ENCODE measurements at places on chromosomes 5 and 9.

DNA sequence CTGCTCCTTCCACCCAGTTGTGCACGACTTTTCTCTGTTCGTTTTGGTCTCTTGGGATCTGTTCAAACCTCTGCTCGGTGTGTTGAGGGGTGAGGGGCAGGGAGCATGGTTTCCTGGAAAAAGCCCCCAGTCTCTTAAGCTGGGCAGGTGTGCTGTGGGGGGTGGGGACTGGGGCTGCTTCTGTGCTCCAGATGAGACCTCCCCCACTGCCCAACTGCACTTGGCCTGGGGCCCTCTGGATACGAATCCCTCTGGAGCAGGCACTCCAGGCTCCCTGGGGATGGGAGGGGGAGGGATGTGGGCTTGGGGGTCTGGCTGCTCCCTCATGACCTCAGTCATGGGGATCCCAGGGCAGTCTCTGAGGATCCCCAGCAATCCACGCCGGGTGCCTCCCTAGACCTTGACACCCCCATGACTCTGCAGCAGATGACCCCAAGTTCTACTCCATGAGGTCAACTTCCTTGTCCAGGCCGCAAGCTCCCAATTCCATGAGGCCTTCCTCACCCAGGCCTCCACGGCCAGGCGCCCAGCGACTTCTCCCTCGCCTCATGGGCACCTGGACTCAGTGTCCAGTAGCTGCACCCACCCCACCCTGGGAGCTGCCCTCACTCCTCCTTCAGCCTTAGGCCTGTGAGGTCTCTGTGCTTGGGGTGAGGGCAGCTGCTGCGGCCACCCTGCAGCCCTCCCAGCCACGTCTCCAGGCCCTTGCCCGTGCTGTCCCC, 5.9 kb upstream of the AHRR start:
- DNase-seq: no peak

DNA sequence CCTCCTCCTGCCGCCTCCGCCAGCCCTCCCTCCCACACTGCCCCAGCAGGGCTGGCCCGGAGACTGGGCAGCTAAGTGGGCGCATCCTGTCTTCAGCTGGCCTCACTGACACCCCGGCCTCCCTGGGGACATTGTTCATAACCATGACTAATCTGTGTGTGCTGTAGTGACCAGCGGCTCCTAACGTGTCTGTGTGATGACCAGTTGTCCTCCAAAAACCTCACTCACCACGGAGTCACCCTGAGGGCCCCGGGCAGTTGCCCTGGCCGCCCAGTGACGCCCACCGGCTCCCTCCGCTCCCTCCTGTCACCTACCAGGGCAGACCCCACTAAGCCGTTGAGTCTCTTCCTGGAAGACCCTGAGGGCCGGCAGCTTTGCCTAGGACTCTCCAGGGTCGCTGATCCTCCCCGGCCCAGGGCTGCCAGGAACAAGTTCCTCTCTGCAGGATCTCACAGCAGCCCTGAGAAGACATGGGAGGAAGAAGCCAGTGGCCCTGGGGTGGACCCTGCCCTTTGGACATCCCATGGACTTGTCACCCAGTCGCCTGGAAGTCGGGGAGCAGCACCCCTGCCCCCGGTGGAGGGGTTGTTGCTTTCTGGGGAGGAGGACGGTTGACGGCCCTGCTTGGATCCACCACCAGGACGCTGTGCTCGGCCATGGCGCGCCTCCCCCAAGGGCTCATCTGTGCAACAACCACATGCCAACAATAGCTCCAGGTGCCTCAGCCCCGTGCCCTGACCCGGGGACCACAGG, 110.2 kb upstream of the LMX1B start:
- DNase-seq: no peak

GRCh38 chr9:123375469-123376132, 19.6 kb downstream of the CRB2 start:
- DNase-seq: no peak

- DNase-seq: no peak
Measured at GRCh38 chr9:132167192-132167591, 5.3 kb downstream of the NTNG2 start.

DNA sequence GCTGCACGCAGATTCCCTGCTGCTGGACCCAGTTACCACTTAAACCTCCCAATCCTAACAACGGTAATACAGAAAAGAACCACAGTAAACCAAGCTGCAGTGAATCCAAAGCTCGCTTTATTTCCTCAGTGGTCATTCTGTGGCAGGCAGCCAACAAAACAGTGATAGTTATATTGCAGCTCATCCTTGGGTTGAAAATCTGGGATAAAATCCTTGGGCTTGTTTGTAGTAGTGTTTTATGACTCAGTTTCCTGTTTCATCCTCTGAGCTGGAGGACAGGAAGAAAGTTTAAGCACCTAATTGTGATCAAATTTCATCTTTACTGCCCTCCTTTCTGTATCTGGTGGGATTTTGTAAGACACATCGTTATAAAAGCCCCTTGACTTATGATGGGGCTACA, 31.4 kb downstream of the HMGCR start:
- DNase-seq: no peak

DNA sequence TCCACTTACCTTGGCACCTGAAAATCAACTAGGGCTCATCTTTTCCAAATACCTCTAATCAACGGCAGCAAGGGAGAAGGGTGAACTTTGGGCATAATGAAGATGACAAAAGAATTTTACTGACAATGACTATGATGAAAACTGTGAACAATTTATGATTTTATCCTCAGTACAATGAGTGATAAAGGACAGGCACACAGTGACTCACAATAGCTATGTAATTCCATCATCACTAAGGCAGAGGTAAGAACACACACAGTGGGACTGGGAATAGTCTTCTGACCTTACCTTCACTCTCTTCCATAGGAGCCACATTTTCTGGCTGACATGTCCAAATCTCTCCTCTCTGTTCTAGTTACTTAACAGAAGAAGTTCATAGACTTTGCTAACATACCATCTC, 26.1 kb upstream of the KCNV2 start:
- no peak for DNase-seq

- DNase-seq: no peak
Measured at GRCh38 chr9:69458176-69458575, 133.2 kb downstream of the ENTREP1 start.

DNA sequence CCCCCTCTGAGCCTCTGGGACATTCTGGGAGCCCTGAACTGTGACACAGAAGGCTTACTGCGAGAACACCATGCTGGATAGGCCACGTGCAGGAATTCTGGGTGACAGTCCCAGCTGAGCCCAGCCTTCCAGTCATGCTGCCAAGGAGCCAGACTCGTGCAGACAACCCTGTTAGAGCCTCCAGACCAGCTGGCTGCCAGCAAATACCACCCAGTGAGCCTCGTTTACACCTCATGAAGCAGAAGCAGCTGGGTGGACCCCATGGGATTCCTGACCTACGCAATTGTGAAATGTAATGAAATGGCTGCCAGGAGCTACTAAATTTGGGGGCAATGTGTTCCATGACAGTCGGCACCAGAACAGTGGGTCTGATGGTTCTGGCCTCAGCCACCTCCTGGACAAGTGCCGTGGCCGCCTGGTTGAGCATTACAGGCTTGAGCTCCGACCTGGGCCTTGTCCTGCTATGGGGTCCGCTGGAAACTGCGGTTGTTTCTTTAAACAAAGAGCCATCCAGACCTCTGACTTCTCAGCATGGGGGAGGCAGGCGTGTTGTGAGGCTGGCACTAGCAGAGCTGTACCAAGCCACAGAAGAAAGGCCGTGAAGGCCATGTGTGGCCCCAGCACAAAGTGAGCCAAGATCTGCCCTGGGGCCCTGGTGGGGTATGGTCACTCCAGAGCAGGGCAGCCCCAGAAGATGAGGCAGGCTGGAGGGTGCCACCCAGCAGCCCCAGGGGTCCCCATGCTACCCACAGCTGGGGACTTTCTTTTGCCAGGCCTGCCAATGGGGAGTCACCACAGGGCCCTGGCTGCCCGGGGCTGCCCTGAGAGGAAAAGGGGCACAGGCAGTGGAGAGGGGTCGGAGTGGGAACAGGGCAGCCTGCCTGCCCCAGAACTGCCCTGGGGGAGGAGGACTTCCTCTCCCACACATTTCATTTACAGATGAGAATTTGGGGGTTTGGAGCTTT, 19.3 kb upstream of the RXRA start:
- DNase-seq: no peak

DNA sequence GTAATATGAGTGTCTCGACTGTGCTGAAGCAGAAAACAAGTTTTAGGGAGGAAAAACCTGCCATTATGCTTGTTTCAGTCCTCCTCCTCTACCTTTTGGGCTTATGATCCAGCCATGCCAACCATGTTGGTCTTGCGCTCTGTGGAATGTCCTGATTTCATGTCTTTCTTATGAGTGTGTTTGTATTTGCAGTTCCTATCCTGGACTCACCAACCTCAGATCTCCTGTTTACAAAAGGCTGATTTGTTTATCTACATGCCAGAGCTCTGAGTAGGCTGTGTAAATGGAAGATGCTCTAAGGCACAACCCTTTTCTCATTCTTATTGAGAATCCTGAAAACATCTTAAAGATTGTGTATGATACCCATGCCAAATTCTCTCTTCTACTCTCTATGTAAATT, 138.6 kb downstream of the ARHGEF28 start:
- no peak for DNase-seq

DNA sequence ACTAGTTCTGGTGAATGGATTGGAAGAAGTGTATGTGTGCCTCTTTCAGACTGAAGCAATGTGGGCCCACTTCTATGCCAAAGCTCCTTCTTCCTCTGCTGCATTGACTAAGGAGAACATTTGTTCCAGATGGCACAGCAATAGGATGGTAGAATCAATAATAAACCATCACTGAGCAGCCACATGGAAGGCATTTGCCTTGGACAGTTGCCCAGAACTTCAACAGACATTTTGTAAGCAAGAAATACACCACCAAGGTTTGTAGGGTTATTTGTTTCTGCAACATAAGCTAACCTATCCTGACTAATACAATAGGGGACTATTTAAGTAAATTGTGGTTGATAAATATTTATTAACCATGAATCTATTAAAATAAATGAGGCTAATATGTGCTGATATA, 37.7 kb upstream of the CSNK1G3 start:
- no peak for DNase-seq

DNA sequence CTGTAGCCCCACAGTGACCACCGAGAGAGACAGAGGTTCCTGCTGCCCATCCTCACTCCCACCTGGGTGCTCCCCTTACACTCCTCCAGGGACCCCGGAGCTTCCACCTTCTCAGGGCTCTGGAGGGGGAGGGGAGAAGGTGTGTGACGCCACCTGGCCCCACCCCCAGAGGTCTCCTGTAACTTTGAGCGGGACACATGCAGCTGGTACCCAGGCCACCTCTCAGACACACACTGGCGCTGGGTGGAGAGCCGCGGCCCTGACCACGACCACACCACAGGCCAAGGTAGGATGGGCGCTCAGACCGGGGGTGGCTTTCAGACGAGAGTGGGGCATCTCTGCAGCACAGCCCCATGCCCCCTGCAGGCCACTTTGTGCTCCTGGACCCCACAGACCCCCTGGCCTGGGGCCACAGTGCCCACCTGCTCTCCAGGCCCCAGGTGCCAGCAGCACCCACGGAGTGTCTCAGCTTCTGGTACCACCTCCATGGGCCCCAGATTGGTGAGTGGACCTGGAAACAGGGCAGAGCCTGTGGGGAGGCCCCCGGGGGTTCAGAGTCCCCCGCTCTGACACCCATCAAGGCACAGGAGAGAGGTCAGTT, 4.5 kb downstream of the MAMDC4 start:
- no peak for DNase-seq

DNA sequence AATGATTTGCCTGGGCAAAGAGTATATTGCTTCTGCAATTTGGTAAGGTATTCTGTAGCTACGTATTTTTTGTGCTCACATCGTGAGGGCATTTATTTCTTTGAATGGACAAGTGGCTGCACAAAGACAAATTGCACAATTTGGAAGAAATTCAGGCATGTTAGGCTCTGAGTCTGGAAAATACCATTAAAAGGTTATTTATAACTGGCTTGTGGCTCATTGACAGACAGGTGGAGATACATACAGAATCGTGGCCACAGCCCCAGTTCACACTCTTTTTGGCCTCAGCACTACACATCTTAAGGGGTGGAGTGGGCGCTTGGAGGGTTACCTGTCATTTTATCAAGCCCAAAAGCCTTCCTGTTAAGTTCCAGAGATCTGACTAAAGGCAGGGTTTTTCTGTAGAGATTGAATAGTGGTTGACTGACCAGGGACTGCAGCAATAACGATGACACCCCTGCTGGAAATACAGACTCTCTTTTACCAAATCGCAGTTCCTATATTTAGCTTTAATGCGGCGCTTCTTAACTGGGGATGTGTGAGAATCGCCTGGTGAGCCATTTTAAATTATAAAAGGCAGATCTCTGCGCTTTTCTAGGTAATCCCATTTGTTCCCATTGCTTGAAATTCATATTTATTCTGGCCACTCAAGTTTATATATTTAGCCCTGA, 14.7 kb downstream of the MAN2A1 start:
- no peak for DNase-seq

DNA sequence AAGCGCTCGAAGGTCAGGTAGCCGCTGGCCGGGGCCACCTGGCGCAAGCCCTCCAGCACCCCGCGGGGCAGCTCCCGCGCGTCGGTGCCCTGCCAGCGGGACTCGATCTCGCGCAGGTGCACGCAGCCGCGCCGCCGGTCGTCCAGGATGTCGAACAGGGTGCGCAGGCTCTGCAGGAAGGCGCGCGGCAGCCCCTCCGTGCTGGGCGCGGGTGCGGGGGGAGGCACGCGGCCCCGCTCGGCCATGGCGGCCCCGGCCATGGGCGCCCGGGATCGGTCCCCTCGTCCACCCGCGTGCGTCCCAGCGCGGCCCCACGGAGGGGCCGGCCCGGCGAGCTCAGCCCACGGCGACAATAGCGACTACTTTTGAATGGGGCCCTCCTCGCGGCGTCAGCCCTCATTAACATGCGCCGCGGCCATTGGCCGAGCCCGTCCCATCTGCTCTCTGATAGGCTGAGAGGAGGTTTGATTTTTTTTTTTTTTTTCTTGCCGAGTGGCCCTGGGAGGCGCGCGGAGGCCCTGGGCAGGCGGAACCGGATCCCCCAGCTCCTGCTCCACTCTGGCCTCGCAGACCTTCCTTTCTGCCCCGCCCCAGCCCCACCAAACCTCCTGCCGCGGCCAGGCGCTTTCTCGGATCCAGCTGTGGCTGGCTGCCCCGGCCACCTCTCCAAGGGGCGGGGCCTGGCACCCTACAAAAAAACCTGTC, at the start of gene SAPCD2:
SAPCD2 (minus strand) TSS at position 357 of the 705 bp plus-strand sequence; CDS start at position 260, 97 bp downstream.
- DNase-seq: peak; percentile 77

DNA sequence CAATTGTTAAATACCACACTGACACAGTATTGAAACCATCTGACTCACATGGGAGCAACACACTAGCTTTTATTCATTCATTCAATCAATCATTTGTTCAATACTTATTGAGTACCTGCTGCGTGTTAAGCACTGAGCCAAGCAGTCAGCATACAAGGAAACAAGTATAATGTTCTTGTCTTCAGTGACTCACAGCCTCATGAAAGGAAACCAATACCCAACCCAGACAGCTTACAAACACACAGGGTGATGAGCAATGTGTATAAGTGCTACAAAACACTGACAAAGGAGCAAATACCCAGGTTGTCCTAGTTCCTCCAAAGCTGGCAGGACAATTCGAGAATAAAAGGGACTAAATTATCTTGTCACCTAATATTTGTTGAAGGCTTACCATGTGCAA, 67.6 kb upstream of the RASEF start:
- DNase-seq: no peak

GRCh38 chr5:58999804-59000203, 416.9 kb downstream of the RAB3C start:
- no peak for DNase-seq

All from activated T-helper 1 cell treated with anti-CD3 and anti-CD28 coated beads, Interleukin-2, amount 50 U/mL, for 16 hours (primary cell).